ENCODE measurements at places on chromosomes 6 and 20.

DNA sequence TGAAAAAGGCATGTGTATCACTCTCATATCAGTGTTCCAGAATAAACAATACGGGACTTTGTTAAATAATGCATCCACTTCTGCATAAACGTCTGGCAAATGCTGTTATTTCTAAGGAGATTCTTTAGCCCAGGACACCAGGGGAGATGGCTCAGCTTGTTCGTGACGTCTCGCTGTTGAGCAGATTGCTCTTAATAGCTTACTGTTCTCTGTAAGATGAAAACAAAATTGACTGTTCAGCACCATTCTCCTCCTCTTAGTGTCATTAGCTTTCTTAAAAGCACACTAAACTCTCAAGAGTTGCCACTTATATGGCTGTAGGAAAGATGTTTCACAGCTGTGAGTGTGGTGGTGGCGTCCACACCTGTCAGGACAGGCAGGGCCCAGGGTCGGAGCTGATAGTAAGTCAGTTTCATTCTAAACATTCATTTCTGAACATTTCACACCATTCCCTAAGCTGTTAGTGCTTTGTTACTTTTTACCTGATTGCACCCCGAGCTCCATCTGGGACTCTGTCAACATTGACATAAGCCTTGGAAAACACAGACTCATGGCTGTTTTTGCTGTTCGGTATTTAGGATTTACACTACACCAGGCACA, 132.1 kb downstream of the ZDHHC14 start:
- DNase-seq: no peak

DNA sequence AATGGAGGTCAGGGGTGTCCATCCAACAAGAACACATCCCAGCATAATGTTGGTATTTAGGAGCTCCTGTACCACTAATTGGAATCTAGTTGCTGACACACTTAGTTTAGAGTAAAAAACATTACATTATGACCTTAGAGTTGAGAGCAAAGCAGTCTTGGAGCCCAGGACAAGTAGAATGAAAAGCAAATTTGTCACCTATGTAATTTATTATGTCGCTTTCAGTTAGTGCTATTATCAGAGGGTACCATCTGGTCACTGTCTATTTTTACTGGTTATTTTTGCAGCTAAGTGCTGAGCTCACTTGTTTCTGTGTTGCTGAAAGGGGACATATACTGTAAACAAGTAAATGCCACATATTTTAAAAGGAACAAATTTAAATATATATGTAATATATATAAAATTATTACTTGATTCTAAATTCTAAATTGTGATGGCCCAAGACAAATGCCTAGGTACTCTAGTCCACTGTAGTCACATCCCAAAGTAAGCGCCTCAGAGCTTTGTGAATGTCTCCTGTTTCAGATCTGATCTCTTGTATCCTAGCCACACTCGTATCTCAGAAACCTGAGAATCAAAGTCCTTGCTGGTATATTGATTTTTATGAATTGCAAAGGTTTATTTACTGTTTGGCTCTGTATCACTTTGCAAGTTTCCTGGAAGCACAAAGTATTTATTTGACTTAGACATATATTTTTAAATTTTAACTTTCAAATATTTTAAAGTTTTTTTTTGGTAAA, 148.6 kb upstream of the MAN1A1 start:
- DNase-seq: no peak

GRCh38 chr6:17392978-17393891, at the start of gene CAP2:
Gene CAP2 (plus strand): TSS chr6:17393595. CDS start chr6:17421556, 27,961 bp downstream.
- DNase-seq: peak; percentile 56

DNA sequence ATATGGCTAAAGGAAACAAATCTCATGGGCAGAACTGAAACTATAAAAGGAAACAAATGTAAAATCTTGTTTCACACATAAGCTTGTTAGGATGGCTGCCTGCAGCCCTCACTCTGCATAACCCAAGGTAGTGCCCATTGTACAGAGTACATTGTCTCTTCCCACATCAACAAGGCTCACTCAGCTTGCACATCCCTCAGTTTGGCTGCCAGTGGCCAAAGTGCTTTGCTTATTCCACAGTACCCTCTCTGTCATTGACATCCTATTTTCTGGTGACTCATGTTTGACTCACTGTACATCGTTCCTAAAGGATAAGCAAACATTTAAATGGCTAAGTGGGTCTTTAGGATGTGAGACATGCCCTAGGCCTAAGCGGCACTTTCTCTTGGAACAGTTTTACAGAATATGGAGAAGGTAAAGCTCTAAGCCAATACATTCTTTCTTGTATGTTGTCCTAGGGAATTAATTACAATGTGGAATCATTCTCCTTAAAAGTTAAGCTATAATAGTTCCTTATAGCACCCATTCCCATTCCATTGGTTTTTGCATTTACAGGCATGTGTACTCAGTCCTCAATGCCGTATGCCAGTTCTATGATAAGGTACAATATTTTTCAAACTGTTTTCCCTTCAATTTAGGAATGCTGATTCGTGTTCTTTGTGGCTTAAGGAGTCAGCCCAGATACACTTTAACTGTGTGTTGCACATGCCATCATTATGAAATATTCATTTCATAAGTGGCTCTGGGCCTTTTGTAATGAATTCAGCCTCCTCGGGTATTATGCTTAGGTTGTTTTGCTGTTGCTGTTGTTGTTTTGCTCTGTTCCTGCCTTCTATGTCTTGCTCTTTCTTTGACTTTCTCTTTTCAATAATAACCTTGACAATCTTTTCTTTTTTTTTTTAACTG, 5.5 kb downstream of the ANKEF1 start:
- peak; percentile 80 for DNase-seq

DNA sequence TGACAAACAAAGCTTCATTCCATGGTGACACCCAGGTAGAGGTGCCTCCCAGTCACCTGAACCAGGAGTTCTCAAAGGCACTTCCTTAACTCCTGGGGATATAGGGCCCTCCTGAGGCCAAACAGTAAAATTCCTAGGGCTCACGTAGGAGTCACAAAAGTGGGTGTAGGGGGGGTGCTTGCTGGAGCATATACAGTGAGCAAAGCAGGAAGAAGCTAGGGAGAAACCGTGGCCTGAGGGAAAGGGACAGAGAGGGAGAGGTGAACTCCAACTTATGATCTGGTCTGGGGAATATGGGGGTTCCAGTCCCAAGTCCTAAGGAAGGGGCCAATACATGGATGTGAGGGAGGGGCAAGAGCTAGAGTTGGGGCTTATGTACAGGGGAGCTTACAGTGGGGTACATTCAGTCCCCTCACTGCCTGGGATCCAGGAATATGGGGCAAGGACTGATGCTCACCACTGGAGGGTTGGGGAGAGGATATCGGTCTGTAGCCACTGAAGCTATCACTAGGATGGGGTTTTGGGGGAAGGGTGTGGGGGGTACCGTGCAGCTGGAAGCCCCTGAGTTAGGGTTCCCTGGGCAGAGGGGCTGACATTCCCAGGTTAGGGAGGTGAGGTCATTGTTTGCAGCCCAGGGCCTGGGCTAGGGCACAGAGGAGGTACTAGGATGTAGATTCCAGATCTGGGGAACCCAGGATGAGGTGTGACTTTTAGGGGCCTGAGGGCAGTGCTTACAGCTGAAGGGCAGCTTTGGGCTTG, 950 bp downstream of the PEDS1 start:
- no peak for DNase-seq

DNA sequence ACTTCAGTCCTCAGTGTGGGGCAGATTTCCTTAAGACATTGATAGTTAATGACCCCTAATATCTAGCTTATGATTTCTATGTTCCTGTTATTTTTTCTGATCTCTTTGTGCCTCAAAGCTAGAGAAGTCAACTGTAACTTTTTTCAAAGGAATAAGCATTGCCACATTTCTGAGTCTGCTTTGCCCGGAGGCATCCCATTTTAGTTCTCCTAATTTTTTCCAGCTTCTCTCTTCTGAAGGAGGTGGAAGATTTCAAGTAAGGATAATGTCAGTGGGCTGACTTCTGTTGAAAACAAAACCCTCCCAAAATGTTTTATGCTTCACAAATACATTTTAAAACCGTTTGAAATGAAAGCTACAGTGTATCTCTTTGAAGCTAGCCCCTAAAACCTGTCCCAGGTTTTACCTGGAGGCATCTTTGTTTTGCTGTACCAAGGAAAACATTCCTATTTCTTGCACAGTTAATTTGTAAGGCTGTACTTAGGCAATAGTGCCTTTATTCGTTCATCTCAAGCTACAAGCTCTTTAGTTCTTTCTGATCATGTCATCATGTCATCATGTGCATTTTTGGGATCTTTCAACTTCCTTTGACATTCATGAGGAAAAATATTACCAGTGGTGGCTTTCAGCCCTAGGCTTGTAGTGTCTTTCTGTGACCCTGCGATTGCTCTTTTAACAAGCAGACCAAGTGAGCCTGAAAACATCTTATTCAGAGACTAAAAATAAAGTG, 45.7 kb downstream of the TSPYL4 start:
- DNase-seq: no peak

GRCh38 chr6:6826961-6827360, 238.4 kb downstream of the LY86 start:
- DNase-seq: no peak

DNA sequence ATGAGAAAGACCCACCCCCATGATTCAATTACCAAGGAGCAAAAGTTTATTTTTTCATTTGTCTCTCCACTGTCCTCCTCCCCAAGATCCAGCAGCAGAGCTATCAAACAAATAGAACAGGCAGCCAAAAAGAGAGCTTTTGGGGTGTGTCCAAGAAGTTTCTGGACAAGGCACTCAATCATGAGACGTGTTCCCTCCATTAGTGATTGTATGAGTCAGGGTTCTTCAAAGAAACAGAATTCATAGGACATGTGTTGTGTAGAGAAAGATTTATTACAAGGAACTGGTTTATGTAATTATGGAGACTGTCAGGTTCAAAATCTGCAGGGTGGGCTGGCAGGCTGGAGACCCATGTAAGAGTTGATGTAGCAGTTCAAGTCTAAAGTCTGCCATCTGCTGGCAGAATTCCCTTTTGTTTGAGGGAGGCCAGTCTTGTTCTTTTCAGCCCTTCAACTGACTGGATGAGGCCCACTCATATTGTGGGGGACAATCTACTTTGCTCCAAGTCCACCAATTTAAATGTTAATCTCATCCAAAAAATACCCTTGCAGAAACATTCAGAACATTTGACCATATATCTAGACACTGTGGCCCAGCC, 248.1 kb upstream of the OPRM1 start:
- no peak for DNase-seq

GRCh38 chr6:128743974-128744765, 138.8 kb upstream of the LAMA2 start:
- DNase-seq: no peak

GRCh38 chr6:82376636-82377035, 13.0 kb downstream of the TPBG start:
- DNase-seq: no peak

- no peak for DNase-seq
Observed at GRCh38 chr6:34200340-34200971, 36.2 kb upstream of the HMGA1 start.

- DNase-seq: peak; percentile 20
Observed at GRCh38 chr20:16539280-16540021, 33.8 kb downstream of the KIF16B start.

- no peak for DNase-seq
Observed at GRCh38 chr6:38092465-38092864, 272.9 kb downstream of the ZFAND3 start.

DNA sequence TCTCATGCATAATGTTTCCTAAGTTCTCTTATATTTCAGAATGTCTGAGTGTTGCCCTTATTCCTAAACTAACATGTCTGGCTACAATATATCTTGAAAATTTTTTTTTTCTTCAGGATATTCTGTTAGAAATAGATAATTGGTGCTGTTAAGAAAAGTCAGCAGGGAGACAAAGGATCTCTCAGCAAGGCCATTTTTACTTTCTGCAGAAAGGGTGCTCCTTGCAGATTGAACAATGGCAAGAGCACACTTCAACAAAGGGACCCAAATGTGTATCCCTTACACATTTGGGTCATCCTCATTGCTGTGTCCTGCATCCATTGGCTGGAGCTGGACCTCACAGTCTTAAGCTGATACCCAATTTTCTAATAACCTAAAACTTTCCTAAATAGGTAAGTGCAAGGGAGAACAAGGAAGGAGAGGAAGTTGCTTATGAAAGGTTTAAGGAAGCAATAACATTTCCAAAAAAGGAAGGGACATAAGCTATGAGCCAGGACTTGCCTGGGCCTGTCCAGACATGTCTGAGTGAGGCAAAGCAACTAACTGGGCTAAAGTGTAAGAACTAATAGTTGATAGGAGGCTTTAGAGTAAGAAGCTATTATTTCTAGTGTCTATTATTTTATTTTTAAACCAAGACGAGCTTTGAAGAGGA, 429.6 kb downstream of the BCKDHB start:
- no peak for DNase-seq

DNA sequence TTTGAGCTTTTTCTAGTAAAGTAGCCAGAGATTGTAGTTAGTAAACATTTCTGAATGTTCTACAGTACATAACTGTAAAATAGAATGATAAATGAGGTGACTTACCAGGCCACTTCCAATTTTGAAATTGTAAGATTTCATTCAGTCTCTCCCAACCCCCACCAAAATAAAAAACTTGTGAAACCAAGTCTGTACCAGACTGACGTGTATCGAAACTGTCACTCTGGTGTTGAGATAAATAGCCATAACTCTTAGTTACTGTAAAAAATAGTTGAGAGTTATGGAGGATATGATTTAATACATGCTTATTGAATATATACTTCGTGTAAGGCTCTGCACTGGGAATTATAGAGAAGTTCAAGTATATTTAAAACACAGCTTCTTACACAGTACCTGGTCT, 455.7 kb downstream of the PLCB1 start:
- DNase-seq: no peak

DNA sequence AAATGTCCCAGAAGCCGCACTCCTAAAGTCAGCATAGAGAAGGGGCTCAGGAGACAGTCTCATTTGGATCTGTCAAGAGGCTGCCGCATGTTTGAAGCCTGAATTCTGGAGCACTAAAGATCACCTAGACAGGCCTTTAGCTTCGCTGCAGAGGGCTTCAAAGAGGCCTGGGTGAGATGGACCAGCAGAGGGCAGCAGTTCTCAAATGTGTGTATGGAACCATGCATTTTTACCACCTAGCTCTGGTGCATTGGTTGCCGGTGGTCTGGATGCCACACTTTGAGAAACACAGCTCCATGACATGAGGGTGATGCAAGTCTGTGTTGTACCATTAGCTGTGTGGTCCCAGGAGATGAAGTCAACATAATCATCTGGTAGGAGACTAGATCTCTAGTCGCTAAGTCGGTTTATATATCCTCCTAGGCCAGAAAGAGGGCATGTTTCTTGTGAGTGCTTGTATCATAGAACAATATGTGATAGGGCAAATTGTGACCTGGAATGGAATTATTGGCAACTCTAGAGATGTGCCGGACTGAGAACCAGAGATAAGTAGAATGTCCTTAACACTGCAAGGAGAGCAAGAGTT, 64.8 kb downstream of the KIAA0319 start:
- DNase-seq: peak; percentile 46

All from fibroblast of skin of right quadriceps (primary cell).